ENCODE measurements at places on chromosomes 16 and 17.

- ATAC-seq: no peak
Measured at GRCh38 chr17:49093131-49093530, 39.4 kb upstream of the B4GALNT2 start.

GRCh38 chr16:2029350-2029749 is 2.6 kb downstream of the NHERF2 start:
- no peak for ATAC-seq

DNA sequence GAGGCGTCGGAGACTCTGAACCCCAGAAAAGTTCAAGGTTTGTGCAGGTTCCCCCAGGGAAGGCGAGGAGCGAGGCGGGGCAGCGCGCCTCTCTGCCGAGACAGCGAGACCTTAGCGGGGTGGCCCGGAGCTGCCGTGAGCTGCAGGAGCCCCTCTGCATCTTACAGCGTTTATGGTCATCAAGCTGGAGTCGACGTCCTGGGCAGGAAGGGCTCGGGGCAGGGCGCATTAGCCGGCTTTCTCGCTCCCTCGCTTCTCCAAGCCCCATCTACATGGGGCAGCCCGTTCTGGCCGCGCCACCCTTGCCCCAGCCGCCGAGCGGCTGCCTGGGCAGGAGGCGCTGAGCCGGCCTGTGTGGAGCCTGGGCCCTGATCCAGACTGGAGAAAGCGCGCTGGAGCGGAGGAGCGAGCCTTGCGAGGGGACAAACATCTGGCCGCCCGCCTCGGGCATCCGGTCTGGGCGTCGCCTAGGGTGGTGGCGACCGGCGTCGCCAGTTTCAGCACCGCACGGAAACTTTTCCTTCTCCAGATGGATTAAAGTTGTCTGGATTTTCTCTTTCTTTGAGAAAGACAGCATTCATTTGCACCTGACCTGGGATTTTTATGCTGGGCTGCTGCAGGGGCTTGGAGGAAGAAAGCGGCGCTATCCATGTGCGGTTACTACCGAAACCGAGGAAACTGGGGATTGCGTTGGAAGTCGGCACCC is 750 bp downstream of the TMEM132E start:
- peak; percentile 31 for ATAC-seq

GRCh38 chr16:19804538-19805323 is 79.9 kb downstream of the GPRC5B start:
- ATAC-seq: peak; percentile 70

- no peak for ATAC-seq
Measured at GRCh38 chr17:7107012-7107754, 7.4 kb downstream of the ASGR2 start.

- no peak for ATAC-seq
Measured at GRCh38 chr16:12182212-12182611, 205.7 kb downstream of the SNX29 start.

- no peak for ATAC-seq
Measured at GRCh38 chr17:70238646-70239045, 69.3 kb downstream of the KCNJ2 start.

- no peak for ATAC-seq
Measured at GRCh38 chr16:53378138-53378537, 56.1 kb upstream of the RBL2 start.

DNA sequence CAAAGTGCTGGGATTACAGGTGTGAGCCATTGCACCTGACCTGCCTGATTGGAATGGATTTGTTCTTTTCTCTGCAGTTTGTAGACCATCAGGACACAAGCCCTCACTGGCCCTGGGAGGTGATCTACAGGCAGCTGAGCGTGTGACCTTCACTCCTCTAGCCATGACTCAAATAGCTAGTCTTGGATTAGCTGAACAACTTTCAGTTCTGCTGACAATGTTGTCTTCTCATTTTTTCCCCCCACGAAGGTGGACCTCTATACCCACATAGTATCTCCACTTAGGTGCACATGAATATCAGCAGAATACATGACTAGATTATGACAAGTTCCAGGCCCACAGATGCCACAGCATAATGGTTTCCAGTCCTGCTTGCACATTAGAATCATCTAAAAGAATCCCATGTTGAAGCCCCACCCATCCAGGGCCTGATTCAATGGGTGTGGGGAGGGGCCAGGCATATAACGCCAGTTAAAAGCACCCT is 36.8 kb downstream of the HS3ST3B1 start:
- ATAC-seq: peak; percentile 93

DNA sequence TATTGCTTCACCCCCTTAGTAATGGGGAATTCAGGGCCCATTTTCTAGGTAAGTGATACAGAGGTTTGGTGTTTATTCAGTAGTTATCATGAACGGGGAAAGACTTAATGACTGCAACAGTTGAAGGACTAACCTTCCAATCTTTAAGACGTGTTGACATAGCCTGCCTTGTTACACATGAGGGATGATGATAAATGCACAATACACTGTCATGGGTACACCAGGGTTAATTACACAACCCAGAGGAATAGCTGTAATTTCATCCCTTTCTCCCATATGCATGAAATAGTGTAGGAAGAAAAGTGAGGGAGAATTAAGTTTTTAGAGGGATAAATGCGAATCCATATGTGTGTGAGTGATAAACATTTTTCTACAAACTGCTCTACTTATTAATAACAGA is 10.7 kb downstream of the MYH4 start:
- ATAC-seq: no peak

DNA sequence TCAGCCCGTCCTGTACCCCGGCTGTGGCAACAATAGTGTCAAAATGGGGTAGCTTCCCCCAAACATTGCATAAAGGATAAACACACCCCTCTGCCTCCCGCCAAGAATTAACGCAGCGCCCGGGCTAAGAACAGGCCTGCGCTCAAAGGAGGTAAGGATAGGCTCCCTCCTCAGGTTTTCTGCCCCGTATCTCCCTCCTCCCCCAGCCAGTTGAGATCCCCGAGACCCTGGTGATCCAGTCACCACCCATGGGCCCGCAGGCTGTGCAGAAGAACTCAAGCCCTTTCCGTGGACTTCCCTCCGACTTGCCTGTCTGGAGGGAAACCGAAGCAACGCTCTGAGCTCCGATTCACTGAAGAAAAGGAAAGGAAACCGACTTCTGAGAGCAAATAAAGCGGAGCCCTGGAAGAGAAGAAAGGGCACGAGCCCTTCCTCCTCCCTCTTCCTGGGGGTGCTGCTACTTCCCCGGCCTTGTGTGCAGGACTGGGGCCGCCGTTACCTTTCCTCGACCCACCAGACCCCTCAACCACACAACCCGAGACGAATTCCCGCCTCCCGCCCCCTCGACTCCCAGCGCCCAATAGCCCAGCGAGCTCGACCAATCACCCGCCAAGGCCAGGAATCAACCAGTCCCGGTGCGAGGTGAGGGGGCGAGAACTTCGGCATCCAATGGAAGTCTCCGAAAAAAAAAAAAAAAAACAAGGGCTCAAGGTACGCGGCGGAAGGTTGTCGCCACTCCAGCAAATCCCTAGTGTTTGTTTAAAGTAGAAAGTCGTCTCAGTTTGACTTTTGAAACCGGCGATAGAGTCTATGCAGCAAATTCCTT is at the start of gene BRIP1:
Gene BRIP1, minus strand, starts transcription at position 554 of the 826 bp plus-strand sequence. CDS start 1,989 bp downstream, outside the sequence.
- peak; percentile 97 for ATAC-seq

GRCh38 chr17:61498042-61498994 is 46.1 kb downstream of the TBX4 start:
- ATAC-seq: no peak

GRCh38 chr16:534856-535445 is 7.4 kb downstream of the CAPN15 start:
- ATAC-seq: no peak

- ATAC-seq: no peak
Measured at GRCh38 chr16:16798504-16798903, 419.6 kb downstream of the NPIPA7 start.

DNA sequence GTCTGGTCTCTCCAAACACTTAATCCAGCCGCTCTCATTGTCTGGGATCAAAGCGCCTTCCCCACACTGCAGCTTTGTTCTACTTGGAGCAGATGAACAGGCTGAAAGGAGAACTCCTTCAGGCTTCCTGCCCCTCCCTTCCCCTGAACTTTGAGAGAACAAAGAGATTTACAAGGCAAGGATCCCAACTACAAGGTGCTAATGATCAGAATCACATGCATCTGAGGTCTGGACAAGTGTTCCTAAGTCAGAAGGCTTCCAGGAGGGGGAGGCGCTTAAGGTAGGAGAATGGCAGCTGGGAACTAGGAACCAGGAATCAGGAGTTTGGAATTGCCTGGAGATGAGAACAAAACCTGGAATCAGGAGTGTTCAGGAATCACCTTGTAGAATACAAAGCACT is 606.3 kb upstream of the CDH11 start:
- ATAC-seq: no peak

GRCh38 chr16:64121473-64121872 is 1000.4 kb downstream of the CDH11 start:
- no peak for ATAC-seq

- no peak for ATAC-seq
Measured at GRCh38 chr16:1364510-1364909, 12.8 kb downstream of the GNPTG start.

- no peak for ATAC-seq
Measured at GRCh38 chr16:60739737-60740683, 1296.2 kb downstream of the CDH8 start.

- peak; percentile 13 for ATAC-seq
Measured at GRCh38 chr17:65559804-65560627, 1.4 kb downstream of the AXIN2 start.

- no peak for ATAC-seq
Measured at GRCh38 chr17:66841744-66842143, 6.8 kb downstream of the CACNG5 start.

DNA sequence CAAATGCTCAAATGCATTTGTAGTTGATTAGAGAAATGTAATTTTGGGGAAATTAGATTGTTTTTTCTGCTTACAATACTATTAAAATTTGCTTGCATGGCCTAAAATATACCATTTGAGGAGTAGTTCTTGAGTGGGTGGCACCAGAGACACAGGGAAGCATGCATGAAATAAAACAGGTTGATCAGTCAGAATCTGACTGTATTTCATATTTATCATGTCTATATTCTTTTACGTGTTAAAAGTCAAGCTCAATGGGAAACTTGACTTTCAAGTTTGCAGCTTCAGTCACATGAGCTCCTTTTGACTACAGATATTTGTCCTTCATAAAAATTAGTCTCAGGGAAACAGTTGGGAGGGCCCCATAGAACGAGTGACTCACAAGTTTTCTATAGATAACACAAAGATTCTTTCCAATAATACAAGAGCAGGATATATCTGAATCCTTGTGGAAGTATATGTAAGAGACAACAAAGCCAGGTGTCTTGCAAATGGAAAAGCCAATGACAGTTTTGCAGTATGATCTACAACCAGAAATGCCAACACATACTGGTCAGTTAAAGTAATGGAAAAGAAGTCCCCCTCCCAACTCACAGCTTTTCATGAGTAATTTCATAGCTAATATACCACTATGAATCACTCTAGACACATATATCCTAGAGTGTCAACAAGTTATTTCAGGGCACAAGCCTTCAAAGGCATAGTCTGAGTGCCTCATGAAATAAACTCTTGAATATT is 42.2 kb upstream of the CORO6 start:
- ATAC-seq: peak; percentile 96

DNA sequence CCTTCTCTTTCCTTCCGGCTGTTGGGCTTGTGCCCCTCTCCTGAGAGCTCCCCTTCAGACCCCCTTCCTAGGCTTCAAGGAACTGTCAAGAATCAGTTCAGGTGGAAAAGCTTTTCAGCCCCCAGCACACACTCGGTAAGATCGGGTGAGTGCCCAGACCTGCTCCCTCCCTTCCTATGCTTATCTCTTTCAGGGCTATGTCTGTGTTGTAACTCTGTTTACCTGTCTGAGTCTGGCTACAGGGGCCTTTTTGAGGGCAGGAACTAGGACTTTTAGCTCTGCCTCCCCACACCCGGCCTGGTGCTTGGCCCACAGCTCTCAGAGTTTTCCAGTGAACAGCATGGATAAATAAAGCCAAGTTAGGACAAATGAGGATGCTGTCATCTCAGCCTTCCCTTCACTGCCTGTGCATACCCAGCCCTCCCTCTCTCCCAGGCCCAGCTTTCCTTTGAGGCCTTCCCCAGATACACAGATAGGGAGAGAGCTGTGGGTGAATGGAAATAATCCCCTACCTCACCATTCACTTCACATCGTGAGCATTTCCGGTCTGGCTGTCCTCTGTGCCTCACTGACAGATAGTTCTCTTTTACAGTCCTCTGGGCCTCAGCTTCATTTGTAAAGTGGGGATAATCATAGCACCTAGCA is 5.7 kb upstream of the MRPS23 start:
- ATAC-seq: no peak

DNA sequence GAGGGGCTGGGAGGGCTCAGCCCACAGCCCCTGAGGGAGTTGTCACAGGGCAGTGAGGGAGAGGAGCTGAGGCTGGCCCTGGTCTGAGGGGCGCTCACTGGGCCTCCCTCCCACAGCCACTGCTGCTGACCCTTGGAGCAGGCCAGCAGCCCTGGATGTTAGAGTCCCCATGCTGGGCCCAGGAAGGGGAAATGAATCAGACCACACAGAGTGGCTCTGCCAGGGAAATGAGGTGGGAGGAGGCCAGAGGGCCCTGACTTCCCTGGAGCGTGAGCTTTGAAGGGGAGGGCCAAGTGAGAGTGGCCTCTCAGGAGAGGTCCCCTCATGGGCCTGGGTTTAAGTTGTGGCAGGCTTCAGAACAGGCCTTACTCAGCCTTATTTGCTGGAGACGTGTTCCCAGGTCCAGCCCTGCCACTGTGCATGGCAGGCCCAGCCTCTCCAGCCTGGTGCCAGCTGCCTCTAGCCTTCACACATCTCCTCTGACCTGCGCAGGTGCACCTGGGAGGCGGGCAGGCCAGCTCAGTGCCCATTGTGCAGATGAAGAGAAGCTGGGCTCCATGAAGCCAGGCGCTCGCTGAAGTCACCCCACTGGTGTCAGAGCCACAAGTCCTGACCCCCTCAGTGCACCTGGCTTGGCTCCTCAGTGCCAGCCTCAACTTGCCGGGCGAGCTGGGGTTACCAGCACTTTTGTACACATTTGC is 15.4 kb downstream of the GPT2 start:
- no peak for ATAC-seq

- ATAC-seq: no peak
Measured at GRCh38 chr17:64096037-64096436, 33.9 kb downstream of the ERN1 start.

DNA sequence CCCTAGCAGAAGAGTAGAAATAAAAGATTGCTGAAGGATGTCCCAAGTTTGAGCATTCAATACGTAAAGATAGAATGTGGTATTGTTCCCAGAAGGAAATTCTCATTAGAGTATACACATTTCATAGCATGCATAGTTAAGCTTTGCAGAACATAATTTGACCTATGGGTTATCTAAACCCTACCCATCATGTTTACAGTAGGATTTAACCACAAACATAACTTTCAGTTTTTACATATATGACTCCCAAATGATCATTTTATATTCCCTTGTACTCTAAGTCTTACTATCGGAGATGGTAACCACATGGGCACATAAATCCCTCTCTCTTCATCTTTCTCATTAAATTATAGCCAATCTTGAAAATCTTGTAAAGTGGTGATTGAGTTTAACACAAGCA is 50.9 kb downstream of the SYNRG start:
- ATAC-seq: no peak

- no peak for ATAC-seq
Measured at GRCh38 chr17:76085731-76086366, 6.9 kb downstream of the ZACN start.

DNA sequence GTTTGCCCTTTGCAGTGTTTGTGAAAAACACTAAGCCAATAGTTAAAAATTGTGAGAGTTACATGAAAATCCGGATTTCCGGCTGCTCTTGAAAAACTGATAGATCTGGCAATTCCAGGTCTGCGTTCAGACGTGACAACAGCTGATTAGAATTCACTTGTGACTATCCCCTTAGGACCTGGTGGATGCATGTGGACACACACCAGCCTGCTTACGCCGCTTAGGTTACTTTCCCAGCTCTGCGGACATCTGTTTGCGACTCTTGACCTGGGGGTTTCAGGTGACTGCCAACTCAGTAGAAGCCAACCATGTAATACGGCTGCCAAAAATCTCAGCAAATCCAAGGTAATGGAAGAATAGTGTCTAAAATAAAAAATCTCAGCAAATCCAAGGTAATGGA is 24.3 kb downstream of the VPS53 start:
- ATAC-seq: no peak

Measured in activated T-helper 17 cell treated with anti-CD3 and anti-CD28 coated beads, Interleukin-2, amount 50 U/mL, for 72 hours (primary cell).